ENCODE measurements at places on chromosomes 16 and 17.

GRCh38 chr17:45431531-45432404 is 902 bp downstream of the ARHGAP27 start:
- no peak for DNase-seq

GRCh38 chr16:59913666-59914065 is 1179.5 kb upstream of the GOT2 start:
- no peak for DNase-seq

GRCh38 chr16:23564575-23565363 is 7.2 kb downstream of the UBFD1 start:
- DNase-seq = no peak

- no peak for DNase-seq
Measured at GRCh38 chr16:72985995-72986394, 61.9 kb downstream of the ZFHX3 start.

GRCh38 chr16:4917117-4917516 is 19.8 kb downstream of the PPL start:
- no peak for DNase-seq

GRCh38 chr16:67426950-67427349 is 4.0 kb upstream of the HSD11B2 start:
- no peak for DNase-seq

DNA sequence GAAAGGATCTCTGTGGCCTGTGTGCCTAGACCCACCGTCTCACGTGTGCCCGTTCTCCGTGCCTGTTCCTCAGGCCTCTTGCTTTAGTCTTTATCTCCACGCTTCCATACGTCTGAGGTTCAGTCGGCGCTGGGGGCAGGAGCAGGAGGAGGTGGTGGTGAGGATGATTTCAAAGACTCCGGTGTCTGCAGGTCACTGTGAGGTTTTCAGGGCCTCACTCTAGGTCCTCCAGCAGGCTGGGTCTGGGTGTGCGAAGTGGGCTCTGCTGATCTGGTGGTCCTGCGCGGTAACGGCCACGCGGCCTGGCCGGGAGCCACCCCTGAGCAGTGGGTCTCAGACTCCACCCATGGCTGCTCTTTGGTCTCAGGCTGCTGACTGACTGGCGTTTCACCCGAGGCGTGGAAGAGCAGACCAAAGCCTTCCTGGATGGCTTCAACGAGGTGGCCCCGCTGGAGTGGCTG is 14.4 kb upstream of the CLEC18A start:
- no peak for DNase-seq
